ENCODE measurements at places on chromosomes 6 and 20.

GRCh38 chr20:4132956-4133355 is 117.6 kb upstream of the RNF24 start:
- DNase-seq, result no peak
- no peak overlapping the region for H3K4me3 ChIP-seq

DNA sequence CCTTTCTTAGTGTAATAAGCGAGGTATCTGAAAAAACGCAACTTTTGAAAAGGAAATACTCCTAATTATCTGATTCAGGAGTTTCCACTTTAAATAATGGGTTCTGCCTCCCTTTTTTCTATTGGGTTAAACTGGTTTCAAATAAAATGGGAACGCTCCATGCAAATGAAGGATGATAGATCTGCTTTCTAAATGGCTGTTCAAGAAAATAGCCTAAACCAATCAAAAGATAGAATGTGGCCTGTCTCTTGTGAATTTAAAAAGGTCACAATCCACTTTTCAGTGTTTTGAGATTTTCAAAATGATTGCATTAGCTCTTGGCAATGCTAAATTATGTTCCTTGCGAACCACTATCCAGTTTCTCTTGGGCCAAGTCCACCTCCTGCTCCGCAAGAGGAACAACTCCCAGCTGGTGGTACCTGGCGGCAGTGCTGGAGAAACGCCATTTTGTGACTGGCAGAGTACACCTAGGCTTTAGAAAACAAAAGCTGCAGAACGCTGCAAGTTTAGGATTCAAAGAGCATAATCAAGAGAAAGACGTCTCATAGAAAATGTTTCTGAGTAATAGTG is 56.7 kb downstream of the TRIM38 start:
- DNase-seq, result peak; percentile 28
- no peak overlapping the region for H3K4me3 ChIP-seq
- peaks cover 11% of the 10 kb centered on the region for H3K4me1 ChIP-seq
- peak overlapping the region; percentile 97 for H3K27ac ChIP-seq
- no peaks in the 10 kb centered on the region for H3K36me3 ChIP-seq

GRCh38 chr6:106874481-106874880 is 100.0 kb downstream of the CD24 start:
- no peaks in the 10 kb centered on the region for H3K4me1 ChIP-seq
- H3K36me3 ChIP-seq, result no peaks in the 10 kb centered on the region
- H3K4me3 ChIP-seq, result no peak overlapping the region
- H3K27me3 ChIP-seq, result no peaks in the 10 kb centered on the region

GRCh38 chr6:33996120-33996475 is 149.8 kb downstream of the GRM4 start:
- H3K27ac ChIP-seq, result no peak overlapping the region
- no peaks in the 10 kb centered on the region for H3K4me1 ChIP-seq
- H3K4me3 ChIP-seq, result no peak overlapping the region
- no peaks in the 10 kb centered on the region for H3K27me3 ChIP-seq

DNA sequence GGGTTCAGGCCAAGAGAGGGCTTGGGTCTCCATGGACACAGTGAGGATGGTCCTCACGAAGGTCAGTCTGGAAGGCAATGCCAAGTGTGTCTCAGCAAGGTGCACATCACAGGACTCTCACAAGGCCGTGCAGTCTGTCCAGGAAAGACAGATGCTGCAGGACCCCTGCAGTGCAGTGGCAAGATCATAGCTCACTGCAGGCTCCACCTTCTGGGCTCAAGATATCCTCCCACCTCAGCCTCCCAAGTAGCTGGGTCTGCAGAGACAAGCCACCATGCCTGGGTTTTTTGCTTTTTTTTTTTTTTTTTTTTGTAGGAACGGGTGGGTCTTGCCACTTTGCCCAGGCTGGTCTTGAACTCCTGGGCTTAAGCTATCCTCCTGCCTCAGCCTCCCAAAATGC is 26.4 kb downstream of the ZMYND8 start:
- peaks cover 62% of the 10 kb centered on the region for H3K4me1 ChIP-seq
- no peaks in the 10 kb centered on the region for H3K27me3 ChIP-seq
- no peak for DNase-seq
- no peak overlapping the region for H3K4me3 ChIP-seq
- H3K36me3 ChIP-seq, result no peaks in the 10 kb centered on the region
- H3K27ac ChIP-seq, result peak overlapping the region; percentile 80

DNA sequence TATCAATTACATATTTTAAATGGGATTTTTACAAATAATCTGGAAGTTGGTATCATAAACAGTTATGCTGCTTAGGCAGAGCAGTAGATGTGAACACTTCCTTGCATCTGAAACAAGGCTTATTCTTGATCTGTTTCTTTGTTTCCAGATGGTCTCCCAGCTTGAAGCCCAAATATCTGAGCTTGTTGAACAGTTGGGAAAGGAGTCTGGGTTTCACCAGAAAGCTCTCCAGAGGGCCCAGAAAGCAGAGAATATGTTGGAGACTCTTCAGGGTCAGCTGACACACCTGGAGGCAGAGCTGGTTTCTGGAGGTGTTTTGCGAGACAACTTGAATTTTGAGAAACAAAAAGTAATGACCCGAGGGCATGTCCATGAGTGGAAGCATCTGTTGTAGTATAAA is 91.9 kb downstream of the CCDC170 start:
- no peaks in the 10 kb centered on the region for H3K36me3 ChIP-seq
- no peak overlapping the region for H3K4me3 ChIP-seq
- no peak overlapping the region for H3K27ac ChIP-seq
- no peak for DNase-seq
- H3K4me1 ChIP-seq, result no peaks in the 10 kb centered on the region

DNA sequence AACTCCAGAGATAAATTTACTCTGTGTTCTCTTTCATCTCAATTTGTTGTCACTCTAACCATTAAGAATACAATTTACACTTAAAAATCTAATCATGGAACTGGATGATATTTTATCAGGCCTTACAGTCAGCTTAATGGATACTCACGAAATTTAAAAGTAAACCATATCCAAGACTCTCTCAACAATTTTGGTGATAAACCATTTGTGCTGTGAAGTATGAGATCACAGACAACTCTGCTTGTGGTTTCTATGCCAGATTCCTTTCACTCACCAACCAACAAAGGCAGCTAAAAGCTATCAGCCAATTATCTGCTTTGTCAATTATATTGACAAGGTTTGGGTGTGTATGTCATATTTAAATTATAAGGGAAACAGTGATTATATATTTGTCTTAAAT is 155.8 kb downstream of the TRDN start:
- H3K4me3 ChIP-seq, result no peak overlapping the region
- DNase-seq, result no peak
- H3K27ac ChIP-seq, result no peak overlapping the region
- no peaks in the 10 kb centered on the region for H3K27me3 ChIP-seq
- H3K4me1 ChIP-seq, result no peaks in the 10 kb centered on the region

DNA sequence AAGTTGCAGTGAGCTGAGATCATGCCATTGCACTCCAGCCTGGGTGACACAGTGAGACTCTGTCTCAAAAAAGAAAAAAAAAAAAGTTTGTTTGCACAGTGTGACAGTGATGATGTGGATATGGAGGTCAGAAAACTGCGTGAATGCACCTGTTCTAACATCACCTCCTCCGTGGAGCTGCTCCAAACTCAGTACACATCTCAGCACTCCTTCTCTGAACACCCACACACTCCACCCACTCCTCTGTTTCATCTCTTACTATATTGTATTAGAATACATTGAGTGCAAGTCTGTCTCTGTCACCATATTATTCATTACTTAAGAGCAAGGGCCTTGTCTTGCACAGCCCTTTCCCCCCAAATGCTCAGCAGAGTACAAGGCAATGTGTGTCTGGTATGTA is 51.5 kb upstream of the ENPP4 start:
- no peaks in the 10 kb centered on the region for H3K4me1 ChIP-seq
- no peak overlapping the region for H3K4me3 ChIP-seq
- H3K27me3 ChIP-seq, result no peaks in the 10 kb centered on the region
- no peaks in the 10 kb centered on the region for H3K36me3 ChIP-seq
- H3K27ac ChIP-seq, result no peak overlapping the region

DNA sequence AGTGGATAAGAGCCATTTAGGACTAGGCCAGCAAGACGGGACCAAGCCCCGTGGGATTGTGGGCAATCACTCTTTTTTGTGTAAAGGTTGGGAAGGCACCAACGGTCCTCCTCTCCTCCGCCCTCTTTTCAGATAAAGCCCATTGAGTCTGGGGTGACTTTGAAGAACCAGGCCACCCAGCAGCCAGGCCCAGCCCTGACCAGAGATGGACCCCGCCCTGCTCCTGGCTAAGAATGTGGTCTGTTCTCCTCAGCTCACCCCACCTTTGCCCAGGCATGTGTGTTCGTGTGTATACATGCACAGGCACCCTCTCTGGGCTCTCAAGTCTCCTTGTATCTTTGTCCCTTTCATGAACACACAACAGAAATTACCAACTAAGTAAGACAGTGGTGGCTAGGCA is 9.1 kb downstream of the SDC4 start:
- no peak for DNase-seq
- H3K27ac ChIP-seq, result peak overlapping the region; percentile 79
- peaks cover 3% of the 10 kb centered on the region for H3K36me3 ChIP-seq
- no peaks in the 10 kb centered on the region for H3K27me3 ChIP-seq
- H3K4me3 ChIP-seq, result no peak overlapping the region
- H3K4me1 ChIP-seq, result peaks cover 73% of the 10 kb centered on the region

Data from thyroid gland (tissue), 4 donors.